ENCODE measurements at places on chromosomes 5 and 9.

DNA sequence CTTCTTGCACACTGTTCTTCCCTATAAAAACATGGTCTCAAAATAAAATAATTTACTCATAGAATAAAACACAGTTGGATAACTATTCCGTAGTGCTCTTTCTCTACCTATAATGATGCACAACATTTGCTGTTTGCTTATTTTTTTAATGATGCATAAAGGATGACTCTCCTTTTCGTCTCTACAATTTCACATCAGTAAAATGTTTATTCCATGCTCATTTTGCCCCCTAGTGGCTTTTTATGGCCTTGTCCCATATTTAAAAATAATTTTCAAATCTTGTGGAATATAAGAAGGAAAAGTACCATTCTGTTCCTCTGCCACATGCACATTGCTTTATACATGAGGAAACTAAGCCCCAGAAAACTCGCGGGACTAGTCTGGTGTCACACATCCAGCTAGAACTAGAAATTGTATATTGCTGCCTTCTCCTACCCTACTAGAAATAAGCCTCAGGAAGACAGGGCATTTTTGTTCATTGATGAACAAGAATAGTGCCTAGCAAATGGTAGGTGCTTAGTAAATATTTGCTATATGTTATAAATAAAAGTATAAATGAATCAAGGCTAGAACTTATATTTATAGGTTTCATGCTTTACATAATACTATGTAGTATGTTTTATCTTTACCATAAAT lies 12.7 kb downstream of the KCTD16 start:
- peak; percentile 56 for DNase-seq

DNA sequence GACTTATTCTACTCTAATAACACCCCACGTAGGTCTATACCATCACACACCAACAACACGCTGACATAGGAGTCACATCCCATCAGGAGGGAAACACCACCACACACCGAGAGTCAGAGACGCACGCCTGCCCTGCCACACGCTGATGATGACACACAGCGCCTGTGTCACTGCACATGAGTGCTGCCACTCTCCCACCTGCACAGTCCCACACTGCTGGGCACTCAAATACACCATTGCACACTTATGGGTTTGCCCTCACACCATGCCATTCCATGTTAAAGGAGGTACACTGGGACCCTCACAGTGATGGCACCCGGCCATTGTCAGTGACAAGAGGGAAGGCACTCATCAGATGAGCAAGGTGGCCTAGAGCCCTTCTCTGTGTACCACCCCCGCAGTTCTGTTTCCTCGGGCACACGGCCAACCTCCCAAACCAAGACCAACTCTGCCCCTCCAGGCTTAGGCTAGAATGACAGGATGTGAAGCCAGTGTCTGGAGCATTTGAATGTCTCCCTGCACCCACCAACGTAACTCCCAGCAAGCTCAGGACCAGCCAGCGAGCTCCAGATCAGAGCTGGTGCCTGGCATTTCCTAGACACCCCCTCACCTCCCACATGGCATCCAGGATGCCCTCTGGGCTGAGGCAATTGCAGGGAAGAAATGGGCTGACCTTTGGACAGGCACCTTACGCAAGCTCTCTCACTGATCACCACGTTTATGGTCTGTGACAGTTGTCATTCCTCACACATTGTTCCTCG lies 3.6 kb upstream of the CPLX2 start:
- DNase-seq, result no peak

DNA sequence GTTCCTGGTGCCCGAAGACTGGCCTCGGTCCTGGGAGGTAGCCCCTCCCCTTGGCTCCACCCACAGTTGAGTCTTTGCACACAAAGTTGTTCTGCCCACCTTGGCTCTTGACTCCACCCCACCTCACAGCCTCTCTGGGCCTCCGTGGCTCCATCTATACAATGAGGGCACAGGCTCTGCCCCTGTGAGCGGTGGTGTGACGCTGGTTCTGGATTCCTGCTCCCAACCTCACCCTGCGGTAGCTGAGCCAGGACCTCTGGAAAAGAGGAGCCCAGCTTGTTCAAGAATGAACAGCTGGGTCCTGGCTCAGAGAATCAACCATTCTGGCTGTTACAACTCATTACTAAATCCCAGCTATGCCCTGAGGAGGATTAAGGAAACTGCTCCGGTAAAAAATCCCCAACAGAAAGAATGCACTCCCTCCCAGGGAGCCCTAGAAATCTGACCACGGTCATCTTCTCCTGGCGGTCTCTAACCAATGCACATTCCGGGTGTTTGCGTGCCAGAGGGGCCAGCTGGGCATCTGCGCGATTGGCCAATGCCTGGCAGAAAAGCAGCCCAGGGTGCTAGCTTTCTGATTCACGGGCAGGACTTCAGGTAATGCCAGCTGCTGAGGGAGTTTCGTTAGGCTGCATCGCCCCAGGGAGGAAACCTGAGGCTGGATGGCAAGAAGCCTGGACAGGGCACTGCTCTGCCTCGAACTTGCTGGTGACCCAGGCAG lies 9.9 kb upstream of the GRHPR start:
- DNase-seq, result peak; percentile 47

DNA sequence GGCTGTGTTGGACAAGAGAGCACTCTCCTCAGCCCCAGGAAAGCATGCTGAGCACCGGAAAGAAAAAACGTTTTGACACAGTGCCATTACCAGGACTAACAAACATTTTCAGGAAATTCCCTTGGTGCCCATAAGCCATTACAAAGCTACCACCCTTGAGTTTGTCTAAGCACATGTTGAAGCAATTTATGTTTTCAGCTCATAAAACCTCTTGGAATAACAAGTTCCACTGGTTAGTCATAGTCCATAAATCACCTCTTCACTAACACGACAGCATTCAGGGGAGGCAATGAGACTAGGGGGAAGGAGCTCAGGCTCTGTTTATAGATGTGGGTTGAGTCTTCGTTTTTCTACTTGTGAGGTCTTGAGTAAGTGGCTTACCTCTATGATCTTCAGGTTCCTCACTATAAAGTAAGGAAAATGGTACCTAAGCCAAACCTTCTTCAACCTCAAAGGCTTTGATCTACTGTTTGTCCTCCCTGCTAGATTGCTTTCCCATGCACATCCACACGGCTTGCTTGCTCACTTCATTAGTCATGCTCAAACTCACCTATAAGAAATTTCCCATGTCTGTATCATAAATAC lies 65.4 kb downstream of the DRD1 start:
- DNase-seq, result peak; percentile 89

DNA sequence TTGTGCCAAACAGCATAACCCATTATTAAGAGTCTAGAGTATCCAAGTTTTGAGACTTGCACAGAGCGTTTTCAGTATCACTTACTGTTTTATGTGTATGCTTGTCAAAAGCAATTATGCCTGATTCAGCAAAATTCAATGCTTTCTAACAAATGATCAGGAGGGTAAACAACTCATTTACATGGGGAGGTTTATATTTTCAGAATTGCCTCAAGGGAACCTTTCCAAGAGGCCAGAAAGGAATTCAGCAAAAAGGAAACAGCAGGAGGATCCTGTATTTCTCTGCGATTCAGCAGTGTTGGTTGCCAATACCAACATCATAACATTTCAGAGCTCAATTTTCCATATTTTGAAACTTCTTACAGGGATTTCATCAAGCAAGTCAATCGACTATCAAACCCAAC lies 69.3 kb upstream of the DAB2 start:
- DNase-seq, result no peak

GRCh38 chr5:146947181-146947941 lies 68.8 kb upstream of the PPP2R2B start:
- no peak for DNase-seq

DNA sequence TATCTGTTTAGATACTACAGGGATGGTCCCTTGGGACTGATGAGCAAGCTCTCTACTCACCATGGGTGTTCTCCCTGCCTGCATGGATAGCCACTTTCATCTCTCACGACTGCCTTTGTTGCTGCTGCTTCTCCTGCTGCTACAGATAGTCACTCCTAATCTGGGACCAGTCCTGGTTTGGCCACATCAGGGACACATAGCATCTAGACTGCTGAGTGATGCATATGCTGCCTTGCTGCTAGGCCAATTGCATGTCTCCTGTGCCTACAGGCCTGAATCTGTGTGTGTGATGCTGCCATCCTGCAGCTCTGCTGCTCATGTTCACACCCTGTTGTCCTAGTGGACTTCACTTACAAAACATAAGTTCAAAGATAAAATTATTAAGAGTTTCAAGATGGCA lies 297.1 kb downstream of the HCN1 start:
- DNase-seq, result no peak

DNA sequence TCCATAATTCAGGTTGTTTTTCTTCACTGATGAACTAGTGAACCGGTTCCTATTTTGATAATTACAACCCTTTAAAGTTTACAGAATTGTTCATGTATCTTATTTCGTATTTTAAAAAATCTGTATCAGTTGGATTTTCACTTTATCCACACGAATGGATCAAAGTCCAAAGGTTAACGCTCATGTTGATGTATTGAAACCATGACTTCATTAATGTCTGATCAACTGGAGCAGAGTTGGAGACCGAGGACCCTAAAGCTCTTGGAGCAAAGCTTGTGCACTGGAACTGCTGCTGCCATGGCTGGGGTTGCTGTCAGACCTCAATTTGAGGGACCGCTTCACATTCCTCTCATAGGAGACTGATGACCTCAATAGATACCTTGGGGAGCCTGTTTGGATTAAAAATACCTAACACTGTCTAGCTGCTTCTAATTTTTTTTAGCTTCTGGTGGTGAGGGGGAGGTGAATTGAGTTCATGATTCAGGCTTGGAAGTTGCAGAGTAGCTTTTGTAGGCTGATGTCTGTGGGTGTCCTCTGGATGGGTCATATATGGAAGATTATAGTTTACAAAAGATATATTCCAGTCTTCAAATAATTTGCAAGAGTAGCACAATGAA lies 45.1 kb downstream of the KIAA1958 start:
- peak; percentile 79 for DNase-seq

- DNase-seq, result peak; percentile 72
Observed at GRCh38 chr5:7330256-7330655, 65.7 kb upstream of the ADCY2 start.

GRCh38 chr5:150593996-150594395 lies 46.5 kb upstream of the SYNPO start:
- DNase-seq, result peak; percentile 54

Measured in fibroblast of lung (primary cell).